ENCODE measurements at places on chromosomes 3 and 15. TPM values are rescaled to one million over a fixed set of nuclear protein-coding genes. Genes with fewer than 3 reads are reported as not detected.

- H3K4me1 ChIP-seq: peaks cover 59% of the 10 kb centered on the region
- H3K27me3 ChIP-seq: no peaks in the 10 kb centered on the region
- H3K36me3 ChIP-seq: peaks cover 13% of the 10 kb centered on the region
- no peak overlapping the region for H3K4me3 ChIP-seq
- DNase-seq: no peak
Measured at GRCh38 chr3:12660196-12660595, 3.7 kb downstream of the RAF1 start.

- DNase-seq: no peak
- peaks cover 38% of the 10 kb centered on the region for H3K27me3 ChIP-seq
- no peaks in the 10 kb centered on the region for H3K36me3 ChIP-seq
- no peaks in the 10 kb centered on the region for H3K4me1 ChIP-seq
- no peak overlapping the region for H3K4me3 ChIP-seq
Measured at GRCh38 chr3:10328460-10329071, 7.7 kb upstream of the SEC13 start.

- no peak for DNase-seq
- H3K36me3 ChIP-seq: no peaks in the 10 kb centered on the region
- H3K4me1 ChIP-seq: no peaks in the 10 kb centered on the region
- H3K27me3 ChIP-seq: no peaks in the 10 kb centered on the region
- H3K27ac ChIP-seq: no peak overlapping the region
Measured at GRCh38 chr3:2599471-2599870, 500.8 kb downstream of the CNTN4 start.

GRCh38 chr15:64398575-64398974 lies 10.9 kb downstream of the TRIP4 start:
- H3K4me1 ChIP-seq: no peaks in the 10 kb centered on the region
- H3K27ac ChIP-seq: no peak overlapping the region
- no peaks in the 10 kb centered on the region for H3K27me3 ChIP-seq

- H3K27me3 ChIP-seq: no peaks in the 10 kb centered on the region
- peaks cover 31% of the 10 kb centered on the region for H3K4me1 ChIP-seq
- peaks cover 5% of the 10 kb centered on the region for H3K36me3 ChIP-seq
- no peak for DNase-seq
- peak overlapping the region; percentile 85 for H3K27ac ChIP-seq
Measured at GRCh38 chr3:184134746-184135148, 411 bp upstream of the EIF2B5 start.

DNA sequence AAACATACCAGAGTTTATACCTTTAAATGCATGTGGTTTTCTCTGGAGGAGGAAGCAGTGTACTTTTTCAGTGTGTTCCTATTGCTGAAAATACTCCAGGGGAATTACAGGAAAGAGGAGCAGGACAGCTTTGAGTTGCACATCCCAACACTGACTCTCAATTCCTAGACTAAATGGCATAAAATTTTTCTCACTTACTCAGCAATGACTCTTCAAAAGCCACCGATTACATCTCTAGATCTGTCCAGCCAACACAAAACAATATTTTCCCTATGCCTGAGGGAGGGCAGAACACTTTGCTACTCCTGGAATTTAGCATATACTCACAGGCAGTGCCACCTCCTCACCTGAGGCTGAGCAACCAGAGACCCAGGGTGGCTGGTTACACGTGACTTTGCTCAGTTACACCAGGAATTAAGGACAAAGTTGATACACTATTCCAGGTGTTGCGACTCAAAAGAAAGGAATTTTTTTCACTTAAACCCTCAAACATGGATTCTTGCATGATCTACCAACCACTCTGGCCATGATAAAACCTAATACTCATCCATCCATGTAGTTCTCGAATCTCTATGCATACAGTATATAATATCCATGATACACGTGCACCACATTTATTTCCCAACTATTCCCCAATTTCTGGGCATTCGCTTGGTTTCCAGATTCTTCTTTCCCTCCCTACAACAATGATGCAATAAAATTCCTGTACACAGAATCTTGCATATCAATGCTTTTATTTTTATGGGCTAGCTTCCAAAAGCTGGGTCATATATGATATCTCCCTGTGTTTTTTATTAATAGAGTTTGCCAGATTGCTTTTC lies 194.6 kb downstream of the THRB start:
- no peaks in the 10 kb centered on the region for H3K4me1 ChIP-seq
- DNase-seq: no peak
- no peaks in the 10 kb centered on the region for H3K36me3 ChIP-seq

DNA sequence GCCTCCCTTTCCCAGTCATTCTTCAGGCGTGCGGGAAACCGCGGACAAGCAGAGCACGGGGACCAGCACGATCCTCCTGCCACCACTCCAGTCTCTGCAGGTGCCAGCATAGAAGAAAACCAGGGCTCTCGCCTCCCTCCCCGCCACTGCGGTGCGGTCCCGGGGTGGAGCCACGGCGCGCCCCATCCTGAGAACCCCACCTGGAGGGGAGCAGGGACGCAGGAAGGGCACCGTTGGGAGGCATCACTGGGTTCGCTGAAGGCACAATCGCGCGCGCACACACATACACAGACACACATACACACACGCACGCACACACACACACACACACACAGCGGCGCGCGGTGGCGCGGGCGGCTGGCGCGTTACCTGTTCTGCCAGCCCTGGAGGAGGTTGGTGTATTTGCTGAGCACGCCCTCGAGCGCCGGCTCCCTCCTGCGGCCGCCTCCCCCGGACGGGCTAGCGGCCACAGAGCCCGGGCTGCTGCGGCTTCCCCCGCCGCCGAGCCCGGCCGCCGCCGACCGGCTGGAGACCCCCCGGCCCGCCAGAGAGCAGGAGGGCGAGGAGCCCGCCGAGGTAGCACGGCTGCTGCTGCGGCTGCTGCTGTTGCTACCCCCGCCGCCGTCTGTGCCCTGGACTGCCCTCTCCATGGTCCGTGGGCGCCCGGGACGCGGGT lies 394 bp downstream of the OSBPL10 start:
- peaks cover 27% of the 10 kb centered on the region for H3K4me1 ChIP-seq
- peak overlapping the region; percentile 85 for H3K4me3 ChIP-seq
- H3K27ac ChIP-seq: no peak overlapping the region
- DNase-seq: peak; percentile 32
- H3K27me3 ChIP-seq: peaks cover 17% of the 10 kb centered on the region

C3orf49 gene
- total RNA-seq: not detected

- DNase-seq: no peak
- no peak overlapping the region for H3K27ac ChIP-seq
- peaks cover 5% of the 10 kb centered on the region for H3K4me1 ChIP-seq
- peaks cover 2% of the 10 kb centered on the region for H3K36me3 ChIP-seq
- no peaks in the 10 kb centered on the region for H3K27me3 ChIP-seq
Measured at GRCh38 chr3:41518626-41519025, 319.3 kb downstream of the CTNNB1 start.

GOLGA6D gene
- total RNA-seq: not detected

DNA sequence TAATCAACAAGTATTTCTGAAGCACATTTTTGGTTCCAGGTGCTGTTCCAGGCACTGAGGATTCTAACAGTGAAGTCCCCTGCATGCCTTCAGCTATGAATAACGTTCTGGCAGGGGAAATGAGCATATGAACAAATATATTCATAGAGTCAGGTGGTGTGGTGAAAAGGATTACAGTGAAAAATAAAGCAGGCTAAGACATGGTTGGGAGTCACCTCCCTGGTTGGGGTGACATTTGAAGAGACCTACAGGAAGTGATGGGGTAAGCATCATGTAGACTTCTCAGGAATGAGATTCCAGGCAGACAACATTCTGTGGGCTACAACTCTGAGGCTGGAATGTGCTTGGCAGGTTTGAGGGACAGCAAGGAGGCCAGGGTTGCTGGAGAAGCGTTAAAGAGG lies 15.0 kb downstream of the FRMD4B start:
- peaks cover 28% of the 10 kb centered on the region for H3K4me1 ChIP-seq
- H3K4me3 ChIP-seq: no peak overlapping the region
- DNase-seq: no peak

HTR3E gene
- total RNA-seq: not detected

DNA sequence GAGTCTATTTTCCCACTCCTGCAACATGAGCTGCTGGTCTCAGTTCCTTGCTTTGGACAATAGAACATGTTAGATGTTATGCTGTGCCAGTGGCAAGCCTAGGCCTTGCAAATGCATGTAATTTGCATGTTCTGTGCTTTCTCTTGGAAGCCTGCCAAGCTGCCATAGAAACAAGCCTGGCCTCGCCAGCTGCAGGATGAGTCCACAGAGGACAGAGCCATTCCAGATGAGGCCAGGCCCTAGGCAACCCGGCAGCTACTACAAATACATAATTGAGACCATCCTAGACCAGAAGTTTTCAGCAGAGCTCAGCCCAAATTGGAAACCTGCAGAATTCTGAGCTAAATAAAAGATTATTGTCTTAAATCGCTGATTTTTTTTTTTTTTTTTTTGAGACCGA lies 39.6 kb downstream of the TRIM69 start:
- H3K4me3 ChIP-seq: no peak overlapping the region
- H3K4me1 ChIP-seq: peaks cover 5% of the 10 kb centered on the region
- H3K36me3 ChIP-seq: peaks cover 23% of the 10 kb centered on the region
- DNase-seq: no peak

DNA sequence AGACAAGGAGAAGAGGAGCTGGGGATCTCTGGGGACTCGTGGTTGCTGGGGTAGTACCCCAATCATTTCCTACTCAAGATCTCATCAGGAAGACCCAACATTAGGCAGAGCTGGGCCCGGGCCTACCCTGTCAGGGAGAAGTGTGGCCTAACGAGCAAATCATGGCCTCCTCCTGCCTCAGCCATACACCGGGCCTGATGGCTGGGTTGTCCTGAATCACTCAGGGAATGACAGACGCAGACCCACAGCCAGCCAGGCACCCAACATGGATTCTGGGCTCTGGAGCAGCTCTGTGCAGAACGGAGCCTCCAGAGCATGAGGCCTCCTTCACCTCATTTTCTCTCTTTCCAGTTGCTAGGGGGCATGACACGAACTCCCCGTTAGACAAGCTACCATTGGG lies 19.7 kb downstream of the ITGA11 start:
- no peak overlapping the region for H3K27ac ChIP-seq
- DNase-seq: no peak
- H3K27me3 ChIP-seq: peaks cover 6% of the 10 kb centered on the region
- no peaks in the 10 kb centered on the region for H3K4me1 ChIP-seq
- H3K4me3 ChIP-seq: no peak overlapping the region
- no peaks in the 10 kb centered on the region for H3K36me3 ChIP-seq

- no peaks in the 10 kb centered on the region for H3K4me1 ChIP-seq
- H3K4me3 ChIP-seq: no peak overlapping the region
- H3K27me3 ChIP-seq: no peaks in the 10 kb centered on the region
- H3K27ac ChIP-seq: no peak overlapping the region
- no peaks in the 10 kb centered on the region for H3K36me3 ChIP-seq
- no peak for DNase-seq
Measured at GRCh38 chr15:101613130-101614000, 38.8 kb downstream of the TM2D3 start.

CHRM5 gene
- not detected for total RNA-seq

DNA sequence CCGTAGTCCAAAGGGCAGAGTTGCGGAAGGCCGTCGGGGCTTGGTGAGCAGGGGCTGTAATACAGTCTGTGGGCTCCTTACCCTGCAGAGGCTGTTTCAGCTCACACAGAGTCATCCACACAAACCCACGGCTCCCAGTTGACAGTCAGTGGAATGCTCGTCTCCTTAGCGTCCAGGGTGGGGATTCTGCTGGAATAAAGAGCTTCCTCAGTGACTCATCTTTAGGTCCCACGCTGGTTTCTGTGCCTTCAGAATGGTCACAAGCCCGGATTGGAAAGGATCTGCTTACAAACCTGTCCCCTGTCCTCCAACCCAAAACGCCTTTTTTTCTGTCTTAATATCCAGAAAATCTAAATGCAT lies 201.3 kb upstream of the TPM1 start:
- DNase-seq: no peak
- H3K4me3 ChIP-seq: no peak overlapping the region
- no peak overlapping the region for H3K27ac ChIP-seq
- H3K4me1 ChIP-seq: no peaks in the 10 kb centered on the region
- H3K27me3 ChIP-seq: no peaks in the 10 kb centered on the region
- H3K36me3 ChIP-seq: no peaks in the 10 kb centered on the region

DNA sequence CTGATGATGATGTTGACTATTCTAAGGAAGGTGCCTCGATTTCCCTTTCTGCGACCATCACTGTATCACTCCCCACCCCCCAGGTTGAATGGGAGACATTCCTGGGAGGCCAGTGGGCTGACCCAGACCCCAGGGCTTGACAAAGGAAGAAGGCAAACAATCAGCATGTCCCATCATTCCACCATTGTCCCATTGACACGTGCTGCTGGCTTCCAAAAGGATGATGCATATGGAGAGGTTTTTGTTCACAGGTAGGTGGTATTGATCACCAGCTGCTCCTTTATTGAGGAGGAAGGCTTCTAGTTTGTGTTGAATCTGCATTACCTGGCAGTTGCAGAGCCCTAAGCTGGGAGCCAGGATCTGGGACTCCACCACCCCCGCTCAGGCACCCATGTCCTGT lies 30.4 kb downstream of the RASGRF1 start:
- H3K36me3 ChIP-seq: no peaks in the 10 kb centered on the region
- no peak overlapping the region for H3K4me3 ChIP-seq
- no peaks in the 10 kb centered on the region for H3K4me1 ChIP-seq
- peaks cover 19% of the 10 kb centered on the region for H3K27me3 ChIP-seq
- DNase-seq: no peak

DNA sequence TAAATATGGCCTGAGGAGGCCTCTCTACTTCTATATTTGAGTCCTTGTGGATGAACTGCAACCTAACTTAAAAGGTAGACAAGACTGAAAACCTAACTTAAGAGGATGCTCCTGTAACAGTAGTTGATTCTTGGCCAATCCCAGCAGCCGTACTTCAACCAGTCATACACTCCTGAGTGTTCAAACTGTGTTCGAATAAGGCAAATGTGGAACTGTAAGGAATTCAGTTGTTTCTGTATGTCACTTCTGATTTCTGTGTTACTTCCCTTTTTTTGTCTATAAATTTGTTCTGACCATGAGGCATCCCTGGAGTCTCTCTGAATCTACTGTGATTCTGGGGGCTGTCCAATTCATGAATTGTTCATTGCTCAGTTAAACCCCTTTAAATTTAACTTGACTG lies 20.5 kb downstream of the GALK2 start:
- H3K4me1 ChIP-seq: peaks cover 17% of the 10 kb centered on the region
- no peak overlapping the region for H3K27ac ChIP-seq
- H3K36me3 ChIP-seq: peaks cover 9% of the 10 kb centered on the region
- no peaks in the 10 kb centered on the region for H3K27me3 ChIP-seq
- DNase-seq: no peak
- H3K4me3 ChIP-seq: no peak overlapping the region

DNA sequence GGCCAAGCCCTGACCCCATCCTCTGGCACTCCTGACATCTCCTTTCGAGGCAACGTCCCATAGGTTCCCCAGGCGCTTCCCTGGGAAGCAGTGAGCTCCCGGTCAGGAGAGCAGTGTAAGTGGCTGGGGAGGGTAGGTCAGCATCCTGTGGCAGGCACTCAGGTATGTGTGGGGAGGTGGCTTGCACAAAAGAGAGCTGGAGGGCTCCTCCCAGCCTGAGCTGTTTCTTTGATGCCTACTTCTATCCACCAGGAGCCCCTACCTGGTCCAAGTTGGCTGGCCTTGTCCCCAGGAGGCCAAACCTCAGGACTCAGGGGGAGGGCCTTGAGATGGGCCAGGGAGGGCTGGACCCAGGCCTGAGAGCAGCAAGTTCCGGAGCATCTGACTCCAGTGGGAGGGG lies 31.7 kb upstream of the LINGO1 start:
- H3K27ac ChIP-seq: no peak overlapping the region
- no peaks in the 10 kb centered on the region for H3K4me1 ChIP-seq
- H3K4me3 ChIP-seq: no peak overlapping the region
- no peak for DNase-seq

GRCh38 chr15:52822475-52822874 lies 32.3 kb upstream of the ONECUT1 start:
- H3K36me3 ChIP-seq: no peaks in the 10 kb centered on the region
- H3K27me3 ChIP-seq: peaks cover 7% of the 10 kb centered on the region
- no peak overlapping the region for H3K27ac ChIP-seq
- no peak overlapping the region for H3K4me3 ChIP-seq
- H3K4me1 ChIP-seq: no peaks in the 10 kb centered on the region
- no peak for DNase-seq

RTP1 gene
- total RNA-seq: not detected

Measured in activated T-helper 1 cell treated with anti-CD3 and anti-CD28 coated beads, Interleukin-12 subunit alpha, Interleukin-12 subunit beta, Interleukin-2, Interleukin-4 antibody, amounts not matched to agents 30 ng/mL and 10 ng/mL and 1 ng/mL, durations not matched to agents 14 hours and 24 hours and 36 hours (primary cell).